NCI-H187 treated with DMSO at 0.1 percent for 48 hours (cell line): ENCODE measurements at places on chromosomes 6 and 20.

DNA sequence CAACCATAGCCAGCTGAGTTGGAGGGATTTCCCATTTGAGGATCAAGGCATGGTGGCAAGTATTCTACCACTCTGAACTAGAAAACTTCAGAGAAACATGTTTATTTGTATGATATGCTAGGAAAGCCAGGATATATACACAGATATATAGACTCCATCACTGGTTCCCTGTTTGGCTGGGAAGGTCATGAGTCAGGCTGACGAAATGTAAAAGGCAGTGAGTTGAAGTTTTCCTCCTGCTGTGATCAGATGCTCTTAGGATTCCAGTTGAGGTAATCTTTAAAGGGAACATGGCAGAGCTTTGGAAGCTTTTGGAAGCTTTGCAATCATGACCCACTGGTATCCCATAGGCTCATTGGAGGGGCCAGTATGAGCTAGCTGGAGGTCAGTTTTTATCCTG, 1369.1 kb downstream of the EPHA7 start:
- no peak for DNase-seq

- no peak for DNase-seq
Observed at GRCh38 chr20:12014276-12014675, 96.6 kb downstream of the BTBD3 start.

DNA sequence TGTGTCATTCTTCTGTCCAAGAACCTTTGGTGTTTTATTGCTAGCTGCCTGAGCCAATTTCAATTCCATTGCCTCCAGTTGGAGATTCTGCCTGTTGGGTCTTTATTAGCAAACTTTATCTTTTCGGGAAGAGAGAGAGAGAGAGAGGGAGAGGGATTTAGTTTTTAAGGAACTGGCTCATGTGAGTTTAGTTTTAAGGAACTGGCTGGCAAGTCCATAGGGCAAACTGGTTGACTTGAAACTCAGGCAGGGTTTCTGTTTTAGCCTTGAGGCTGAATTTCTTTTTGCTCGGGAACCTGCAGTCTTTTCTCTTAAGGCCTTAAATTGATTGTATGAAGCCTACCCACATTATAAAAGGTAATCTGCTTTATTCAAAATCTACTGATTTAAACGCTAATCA, 23.0 kb downstream of the BCKDHB start:
- DNase-seq, result no peak

DNA sequence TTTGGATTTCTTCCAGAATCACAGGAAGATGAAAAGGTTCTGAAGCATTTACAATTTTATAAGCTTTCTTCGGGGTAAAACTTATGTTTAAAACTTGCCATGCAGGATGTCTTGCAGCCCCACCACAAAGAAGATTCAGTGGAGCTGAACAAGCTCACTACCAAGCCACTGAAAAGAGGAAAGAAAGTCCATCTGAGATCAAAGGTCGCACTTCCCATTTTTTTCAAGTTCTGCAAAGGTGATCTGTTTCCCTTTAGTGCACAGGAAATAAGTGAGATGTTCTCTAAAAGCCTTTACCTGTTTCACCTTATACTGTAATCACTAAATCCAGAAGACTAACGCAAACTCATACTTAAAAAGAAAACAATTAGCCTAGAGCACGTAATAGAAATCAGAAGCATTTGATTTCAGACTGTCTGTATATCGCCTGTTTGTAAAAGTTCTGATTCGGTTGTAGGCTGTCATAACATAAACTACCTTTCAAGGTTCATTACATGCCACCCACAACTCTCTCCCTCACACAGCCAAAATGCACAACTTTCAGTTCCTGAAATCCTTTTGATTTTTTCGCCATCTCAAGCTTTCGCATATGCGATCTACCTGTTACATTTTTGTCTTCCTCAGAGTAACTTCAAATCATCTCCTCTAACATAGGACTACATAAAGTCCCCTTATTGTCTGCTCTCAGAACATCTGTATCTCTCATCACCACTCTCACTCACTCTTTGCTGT, 1.8 kb downstream of the ECHDC1 start:
- DNase-seq, result no peak

DNA sequence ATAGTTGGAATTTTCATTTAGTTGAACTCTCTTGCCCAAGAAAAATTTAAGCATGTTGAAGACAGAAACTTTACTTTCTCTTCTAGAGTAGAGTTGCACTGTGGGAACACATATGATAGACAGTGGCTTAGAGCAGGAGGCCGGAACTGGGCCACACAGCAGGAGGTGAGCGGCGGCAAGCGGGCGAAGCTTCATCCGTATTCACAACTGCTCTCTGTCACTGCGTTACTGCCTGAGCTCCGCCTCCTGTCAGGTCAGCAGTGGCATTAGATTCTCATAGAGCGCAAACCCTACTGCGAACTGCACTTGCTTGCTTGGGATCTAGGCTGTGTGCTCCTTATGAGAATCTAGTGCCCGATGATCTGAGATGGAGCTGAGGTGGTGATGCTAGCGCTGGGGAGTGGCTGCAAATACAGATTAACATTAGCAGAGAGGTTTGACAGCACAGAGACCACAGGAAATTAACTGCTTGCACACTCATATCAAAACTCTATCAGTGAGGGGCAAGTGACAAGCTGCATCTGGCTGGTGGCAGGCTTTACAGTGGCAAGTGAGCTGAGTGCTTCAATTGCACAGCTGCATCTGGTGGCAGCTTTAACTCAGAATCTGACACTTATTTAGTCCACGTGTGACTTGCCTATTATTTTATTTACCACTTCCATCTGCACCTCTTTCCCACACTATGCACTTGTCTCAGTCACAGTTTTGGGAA, 174.9 kb upstream of the C6orf118 start:
- no peak for DNase-seq

DNA sequence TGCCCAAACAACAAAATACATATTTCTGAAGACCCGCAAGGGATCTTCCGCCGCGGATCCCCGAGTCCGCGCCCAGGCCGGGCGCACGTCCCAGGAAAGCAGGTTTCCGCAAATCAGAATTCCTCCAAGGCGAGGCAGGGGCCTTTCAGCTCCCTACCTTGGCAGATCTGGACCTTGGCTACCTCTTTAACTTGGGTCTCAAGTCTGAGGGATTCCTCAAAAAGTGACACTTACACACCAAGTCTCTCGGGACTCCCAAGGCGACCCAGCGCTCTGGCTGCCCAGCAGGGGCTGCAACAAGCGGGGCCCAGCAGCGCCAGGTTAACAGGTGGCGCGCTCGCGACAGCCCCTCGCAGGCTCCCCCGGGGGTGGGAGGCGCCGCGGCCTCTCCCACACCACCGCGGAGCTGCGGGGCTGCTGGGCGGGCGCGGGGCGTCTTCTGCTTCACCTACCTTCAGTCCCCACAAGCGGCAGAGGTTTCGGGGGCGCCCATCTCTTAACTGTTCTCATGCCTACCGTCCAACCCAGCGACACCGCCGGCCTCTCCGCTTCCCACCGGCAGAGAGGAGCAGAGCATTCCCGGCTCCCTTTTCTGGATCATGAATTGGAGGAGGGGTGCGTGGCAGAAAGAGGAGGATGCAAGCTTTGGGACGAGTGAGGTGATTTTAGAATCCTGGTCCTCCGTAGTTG, 414 bp downstream of the SIM1 start:
- no peak for DNase-seq

DNA sequence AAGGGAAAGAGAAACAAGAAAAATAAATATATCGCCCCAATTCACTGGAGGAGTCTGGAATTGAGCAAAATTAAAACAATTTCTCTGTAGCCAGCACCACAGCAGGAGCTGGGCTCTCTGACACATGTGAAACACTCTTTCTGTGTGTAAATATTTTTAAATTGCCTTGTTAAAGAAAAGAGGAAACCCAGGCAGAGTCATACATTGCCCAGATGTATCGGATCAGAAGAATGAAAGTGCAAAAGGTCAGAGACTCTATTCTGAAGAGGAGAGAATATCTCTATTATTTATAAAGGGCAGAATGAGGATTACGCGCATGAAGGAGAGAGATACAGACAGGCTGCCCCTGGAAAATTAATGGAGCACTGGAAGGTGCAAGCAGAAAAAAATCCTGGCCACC, 127.0 kb upstream of the MAN1A1 start:
- DNase-seq, result no peak

- no peak for DNase-seq
Observed at GRCh38 chr6:30814146-30815040, 69.9 kb upstream of the DDR1 start.

DNA sequence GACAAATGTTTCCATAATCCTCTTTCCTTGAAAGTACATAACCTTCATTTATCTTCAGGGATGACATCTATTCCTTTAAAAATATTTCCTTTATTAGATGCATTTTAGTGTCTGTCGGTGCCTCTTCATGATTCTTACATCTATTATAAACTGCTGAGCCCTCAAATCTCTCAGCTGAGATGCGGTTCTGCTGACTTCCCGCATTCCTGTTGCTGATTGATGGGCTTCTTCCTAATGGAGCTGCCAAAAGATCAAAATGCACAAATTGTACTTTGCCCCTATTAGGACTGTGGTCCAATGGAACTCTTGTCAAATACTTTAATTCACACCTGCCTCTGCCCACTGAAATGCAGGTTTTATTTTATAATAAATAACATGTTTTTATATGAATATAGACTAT, 78.7 kb upstream of the SAMD5 start:
- no peak for DNase-seq

GRCh38 chr20:43838703-43839060, 76.0 kb upstream of the TOX2 start:
- no peak for DNase-seq

- DNase-seq, result no peak
Observed at GRCh38 chr6:48113130-48113529, 2.1 kb upstream of the PTCHD4 start.

DNA sequence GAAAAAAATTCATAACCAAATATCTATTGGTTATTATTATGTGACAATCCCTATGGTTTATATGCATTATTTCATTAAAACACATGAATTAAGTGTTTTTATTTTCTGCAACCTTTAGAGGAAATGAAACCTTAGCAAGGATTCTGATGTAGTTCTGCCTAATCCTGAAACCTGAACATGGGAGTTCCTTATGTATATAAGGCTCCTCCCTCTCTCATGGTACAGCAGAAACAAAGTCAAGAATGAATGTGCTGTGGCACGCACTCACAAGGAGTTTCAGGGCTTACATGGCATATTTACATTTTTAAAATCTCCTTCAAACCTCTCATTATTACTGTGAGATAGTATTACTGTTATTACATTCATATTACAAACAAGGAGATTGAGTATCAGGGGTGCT, 426.4 kb upstream of the CITED2 start:
- DNase-seq, result no peak

DNA sequence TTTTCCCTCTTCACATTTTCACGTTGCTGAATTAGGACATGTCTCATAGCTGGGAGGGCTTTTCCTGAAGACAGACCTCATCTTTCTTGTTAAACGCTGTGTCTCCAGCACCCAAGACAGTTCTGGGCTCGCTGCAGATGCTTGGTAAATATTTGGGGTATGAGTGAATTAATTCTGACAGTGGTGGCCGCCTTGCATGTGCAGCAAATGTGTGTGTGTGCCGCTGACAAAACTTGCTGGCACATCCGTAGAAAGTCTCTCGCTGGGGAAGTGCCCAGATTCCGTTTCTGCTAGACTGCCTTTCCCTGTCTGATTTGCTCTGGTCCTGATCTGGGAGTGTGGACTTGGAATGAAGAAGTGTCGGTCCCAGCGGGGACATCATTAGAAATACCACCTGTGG, 48.2 kb upstream of the ZNFX1 start:
- no peak for DNase-seq

GRCh38 chr6:87900160-87900698, 147.4 kb upstream of the SPACA1 start:
- no peak for DNase-seq

GRCh38 chr20:58309591-58310290, at the start of gene RAB22A:
Gene RAB22A, plus strand, starts transcription at chr20:58309715. Its CDS starts 262 bp downstream, at chr20:58309977.
- no peak for DNase-seq

DNA sequence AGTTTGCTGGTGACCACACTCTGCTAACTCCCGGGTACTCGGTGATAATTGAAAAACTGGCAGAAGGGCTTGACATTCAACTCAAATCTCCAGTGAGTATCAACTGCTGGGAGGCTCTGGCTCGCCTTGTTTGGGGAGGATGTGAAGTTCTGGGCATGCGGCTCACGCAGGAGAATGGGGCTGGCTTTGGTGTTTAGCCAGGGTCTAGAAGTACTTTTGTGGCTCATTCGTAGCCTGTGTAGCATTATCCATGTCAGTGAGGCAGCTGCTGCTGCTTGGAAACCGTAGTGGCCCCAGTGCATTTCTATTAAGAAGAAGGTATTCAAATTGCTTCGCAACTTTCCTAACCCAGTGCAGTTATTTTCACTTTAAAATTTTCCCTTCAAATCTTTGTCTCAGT, 52.2 kb downstream of the KDM1B start:
- no peak for DNase-seq
